Gastrocnemius medialis (tissue), 4 donors: ENCODE measurements at places on chromosomes 6 and 20. TPM values are rescaled to one million over a fixed set of nuclear protein-coding genes. Genes with fewer than 3 reads are reported as not detected.
A peak's percentile ranks its signal among the peaks of the same experiment; 100 is the strongest.

Gene POLR3F
- 8.7 TPM for total RNA-seq

Gene LY86
- not detected for total RNA-seq

Gene NKX2-4
- total RNA-seq, result not detected

Gene TDRD6
- 0.10 TPM for total RNA-seq

Gene HLA-DQA1
- total RNA-seq, result not detected

Gene OTOR
- total RNA-seq, result not detected

Gene BTBD3
- total RNA-seq, result 13.8 TPM

Gene VAPB
- total RNA-seq, result 33.1 TPM

Gene SIGLEC1
- total RNA-seq, result 2.2 TPM

Gene GRM4
- total RNA-seq, result not detected

Gene OGFR
- total RNA-seq, result 38.1 TPM

DNA sequence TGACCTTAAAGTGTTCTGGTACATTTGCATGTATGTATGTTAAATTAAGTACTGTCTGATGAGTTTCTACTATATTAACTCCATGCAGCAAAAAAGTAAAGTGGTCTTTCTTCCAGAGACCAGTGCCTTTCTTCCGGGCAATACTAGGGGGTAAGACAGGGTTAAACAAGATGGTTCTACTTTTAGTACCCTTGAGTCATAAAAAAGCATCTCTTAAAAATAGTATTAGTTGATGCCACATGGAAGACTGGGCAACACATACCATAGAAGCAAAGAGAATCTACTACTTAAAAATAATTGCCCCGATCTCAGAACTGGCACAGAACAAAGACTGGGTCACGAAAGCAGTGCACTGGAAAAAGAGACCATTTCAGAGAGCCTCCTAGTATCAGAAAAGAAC lies 66.2 kb downstream of the SESN1 start:
- DNase-seq, result no peak

GRCh38 chr6:170180671-170181337 lies 110.1 kb downstream of the DLL1 start:
- DNase-seq, result no peak

DNA sequence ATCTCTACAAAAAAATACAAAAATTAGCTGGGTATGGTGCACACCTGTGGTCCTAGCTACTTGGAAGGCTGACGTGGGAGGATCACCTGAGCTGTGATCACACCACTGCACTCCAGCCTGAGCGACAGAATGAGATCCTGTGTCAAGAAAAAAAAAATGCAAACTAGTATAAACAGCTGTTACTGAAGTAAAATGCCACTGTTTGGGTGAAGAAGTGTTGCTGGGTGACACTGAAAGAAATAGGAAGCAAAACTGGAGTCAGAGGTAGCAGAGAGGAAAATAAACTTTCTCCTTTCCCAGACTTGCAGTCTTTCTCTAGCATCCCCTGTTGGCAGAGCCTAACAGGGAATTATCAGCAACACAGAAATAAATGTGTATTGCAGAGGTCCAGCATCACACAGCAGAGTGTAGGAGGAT lies 241.2 kb upstream of the PREP start:
- DNase-seq, result no peak

DNA sequence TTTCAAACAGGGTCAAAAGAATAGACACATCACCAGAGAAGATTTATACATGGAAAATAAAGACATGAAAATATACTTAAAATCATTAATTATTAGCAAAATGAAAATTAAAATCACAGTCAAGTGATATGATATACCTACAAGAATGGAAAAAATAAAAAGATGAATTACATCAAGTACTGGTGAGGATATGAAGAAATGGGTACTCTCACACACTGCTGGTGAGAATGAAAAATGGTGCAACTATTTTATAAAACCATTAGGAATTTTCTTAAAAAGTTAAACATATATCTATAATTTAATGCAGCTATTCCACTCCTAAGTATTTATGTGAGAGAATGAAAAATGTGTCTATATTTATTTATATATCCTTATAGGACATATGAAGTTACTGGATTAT lies 136.3 kb upstream of the GRIK2 start:
- DNase-seq, result no peak

GRCh38 chr20:2771631-2772080 lies 28.8 kb downstream of the CPXM1 start:
- DNase-seq, result no peak

- no peak for DNase-seq
Measured at GRCh38 chr6:27940766-27941165, 16.3 kb upstream of the OR2B6 start.

DNA sequence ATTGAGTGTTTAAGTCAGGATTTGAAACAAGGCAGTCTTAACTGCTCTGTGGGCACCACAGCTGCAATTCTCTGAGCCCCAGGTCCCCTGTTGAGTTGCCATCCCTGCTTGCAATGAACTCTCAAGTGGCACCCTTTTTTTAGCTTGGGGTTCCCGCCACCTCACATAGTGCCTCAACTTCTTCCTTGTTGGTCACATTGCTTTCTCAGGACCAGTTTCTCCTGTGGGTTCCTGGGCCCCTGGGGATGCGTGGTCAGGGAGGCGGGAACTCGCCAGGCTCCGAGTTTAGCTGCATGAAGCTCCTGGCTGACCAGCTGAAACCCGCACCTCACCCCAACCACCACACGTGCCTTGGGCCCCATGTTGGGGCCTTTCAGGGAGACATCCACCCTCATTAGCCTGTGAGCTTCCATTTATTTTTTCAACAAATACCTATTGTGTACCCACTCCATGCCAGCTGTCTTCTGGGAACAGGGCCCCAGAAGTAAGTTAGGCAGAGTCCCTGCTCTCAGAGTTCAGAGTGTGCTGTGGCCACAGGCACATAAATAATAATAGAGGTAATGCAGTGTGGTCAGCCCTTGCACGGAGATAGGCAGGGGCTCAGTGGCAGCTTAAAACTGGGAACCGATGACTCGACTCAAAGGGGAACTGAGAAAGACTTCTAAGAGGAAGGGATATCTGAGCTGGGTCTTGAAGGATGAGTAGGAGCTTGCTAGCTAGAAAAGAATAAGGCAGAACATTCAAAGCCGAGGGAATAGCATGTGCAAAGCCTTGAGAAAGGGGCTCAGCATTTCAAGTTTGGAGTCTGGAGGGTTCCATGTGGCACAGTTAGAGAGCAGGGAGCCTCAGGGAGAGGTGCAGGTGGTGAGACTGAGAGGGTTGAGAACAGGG lies 33.9 kb upstream of the FAM83D start:
- no peak for DNase-seq

DNA sequence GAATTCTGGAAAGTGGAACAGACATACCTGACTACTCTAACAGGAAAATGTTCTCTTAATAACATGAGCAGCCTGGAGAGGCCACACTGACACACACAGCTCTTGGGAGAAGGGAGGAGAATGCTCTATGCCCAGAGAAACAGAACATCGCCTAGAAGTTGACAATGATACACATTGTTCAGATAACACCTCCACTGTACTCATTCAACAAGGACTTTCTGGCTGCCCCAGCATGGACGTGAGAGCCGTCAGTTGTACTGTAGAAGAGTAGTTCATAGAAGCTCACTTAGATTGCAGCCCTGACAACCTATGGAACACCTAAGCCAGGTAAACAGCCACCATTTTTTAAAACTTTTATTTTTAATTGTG lies 28.9 kb downstream of the BMP7 start:
- DNase-seq, result no peak

- DNase-seq, result no peak
Measured at GRCh38 chr20:49122920-49123319, 65.2 kb downstream of the STAU1 start.

- DNase-seq, result no peak
Measured at GRCh38 chr20:15240801-15241200, 903.4 kb upstream of the FLRT3 start.

- DNase-seq, result peak; percentile 20
Measured at GRCh38 chr6:140897804-140898573, 1234.7 kb upstream of the GJE1 start.

DNA sequence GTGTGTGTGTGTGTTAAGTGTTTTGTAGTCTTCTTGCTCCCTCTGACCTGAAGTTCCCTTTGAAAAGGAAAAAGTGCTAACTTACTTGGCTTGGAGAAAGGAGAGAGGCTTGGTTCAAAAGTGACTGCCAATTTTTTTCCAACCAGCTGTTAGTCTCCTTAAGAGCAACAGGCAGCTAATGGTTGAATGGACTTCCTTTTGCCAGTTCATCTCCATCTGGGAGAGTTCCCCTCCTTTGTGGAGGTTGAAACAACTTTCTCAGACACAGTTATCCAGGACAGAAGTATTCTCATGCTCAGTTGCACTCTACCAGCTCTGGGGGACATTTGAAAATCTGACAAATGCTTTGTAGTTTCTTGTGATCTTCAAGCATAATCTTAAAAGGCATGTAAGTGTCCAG lies 4.5 kb downstream of the RIPOR2 start:
- DNase-seq, result no peak

- DNase-seq, result no peak
Measured at GRCh38 chr6:35018746-35019145, 122.4 kb downstream of the TCP11 start.

DNA sequence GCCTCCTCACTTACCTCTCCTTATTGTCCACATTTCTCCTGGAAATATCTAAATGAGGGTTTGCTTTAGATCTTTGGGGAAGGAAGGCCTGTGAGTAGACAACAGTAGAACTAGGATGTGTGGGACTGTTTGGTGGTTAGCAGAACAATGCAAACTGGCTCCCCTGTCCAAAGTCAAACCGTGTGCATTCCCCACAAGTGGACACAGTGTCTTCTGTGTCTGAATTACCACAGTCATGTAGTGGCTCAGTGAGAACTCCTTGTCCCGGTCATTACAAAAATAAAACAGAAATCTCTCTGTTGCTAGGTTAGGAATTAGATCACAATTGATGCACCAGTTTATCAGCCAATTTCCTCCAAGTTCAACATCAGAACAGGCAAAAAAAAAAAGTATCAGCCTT lies 455 bp upstream of the ADGRF4 start:
- DNase-seq, result no peak

DNA sequence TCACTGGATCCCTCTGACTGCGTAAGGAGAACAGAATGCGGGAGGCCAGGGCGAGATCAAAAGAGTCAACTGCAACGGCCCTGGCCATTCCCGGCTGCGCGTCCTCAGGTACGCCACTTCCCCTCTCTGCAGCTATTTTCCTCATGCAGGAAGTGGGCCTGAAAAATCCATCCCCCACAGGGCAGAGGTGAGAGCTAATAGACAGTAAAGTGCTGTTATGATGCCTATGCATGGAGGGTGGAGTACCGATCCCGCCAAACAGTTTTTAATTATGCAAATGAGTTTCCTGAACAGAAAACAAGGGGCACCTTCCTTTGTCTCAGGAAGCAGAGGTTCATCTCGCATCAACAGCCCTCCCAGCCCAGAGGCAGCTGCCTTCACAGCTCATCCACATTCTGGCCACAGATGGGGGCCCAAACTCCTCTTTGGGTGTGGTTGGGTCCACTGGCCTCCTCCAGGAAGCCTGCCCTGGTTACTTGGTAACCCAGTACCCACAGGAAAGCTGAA lies 9.3 kb downstream of the PREX1 start:
- no peak for DNase-seq

DNA sequence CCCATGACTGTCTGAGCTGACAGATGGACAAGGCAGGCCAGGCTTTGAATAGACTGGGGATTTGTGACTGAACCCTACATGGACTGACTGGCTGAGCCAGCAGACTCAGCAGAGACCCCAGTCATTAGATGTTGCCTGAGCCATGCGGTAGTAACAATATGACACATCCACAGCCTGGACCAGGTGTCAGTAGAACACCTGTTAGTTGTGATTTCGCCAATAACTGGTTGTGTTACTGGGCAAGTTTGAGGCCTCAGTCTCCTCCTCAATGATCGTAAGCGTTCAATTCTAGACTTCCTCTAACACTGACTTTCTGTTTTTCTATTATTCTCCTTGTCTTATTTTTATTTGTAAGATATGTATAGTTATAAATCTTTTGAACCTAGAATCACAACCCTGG lies 311.9 kb upstream of the MAP3K7 start:
- no peak for DNase-seq

GRCh38 chr6:35081426-35081851 lies 59.7 kb downstream of the TCP11 start:
- no peak for DNase-seq

- DNase-seq, result no peak
Measured at GRCh38 chr6:30840084-30840934, 44.0 kb upstream of the DDR1 start.

- DNase-seq, result no peak
Measured at GRCh38 chr6:125924169-125924568, 32.4 kb upstream of the HINT3 start.

GRCh38 chr20:41693136-41693979 lies 75.2 kb upstream of the CHD6 start:
- DNase-seq, result peak; percentile 84

DNA sequence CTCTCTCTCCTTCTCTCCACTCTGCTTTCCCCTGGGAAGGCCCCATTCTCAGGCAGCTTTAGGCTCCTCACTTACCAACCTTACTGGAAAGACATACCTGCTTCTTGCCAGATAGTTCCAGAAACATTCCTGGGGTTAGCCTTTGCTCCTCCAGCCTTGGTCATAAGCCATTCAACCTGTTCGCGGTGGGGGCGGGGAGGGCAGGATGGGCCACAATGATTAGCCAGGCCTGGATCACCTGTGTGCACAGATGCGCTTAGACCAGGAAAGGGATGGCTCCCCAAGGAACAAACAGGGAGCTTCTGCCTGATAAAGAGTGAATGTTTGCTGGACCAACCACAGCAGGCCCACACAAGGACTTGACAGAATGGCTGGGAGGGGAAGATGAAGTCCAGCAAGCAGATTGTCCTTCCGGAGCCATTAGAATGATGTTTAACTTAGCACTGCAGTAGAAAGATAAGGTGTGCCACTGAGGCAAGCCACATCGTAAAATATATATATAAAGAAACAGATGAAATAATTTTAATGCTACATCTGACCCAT lies 57.7 kb upstream of the CDKAL1 start:
- DNase-seq, result no peak

DNA sequence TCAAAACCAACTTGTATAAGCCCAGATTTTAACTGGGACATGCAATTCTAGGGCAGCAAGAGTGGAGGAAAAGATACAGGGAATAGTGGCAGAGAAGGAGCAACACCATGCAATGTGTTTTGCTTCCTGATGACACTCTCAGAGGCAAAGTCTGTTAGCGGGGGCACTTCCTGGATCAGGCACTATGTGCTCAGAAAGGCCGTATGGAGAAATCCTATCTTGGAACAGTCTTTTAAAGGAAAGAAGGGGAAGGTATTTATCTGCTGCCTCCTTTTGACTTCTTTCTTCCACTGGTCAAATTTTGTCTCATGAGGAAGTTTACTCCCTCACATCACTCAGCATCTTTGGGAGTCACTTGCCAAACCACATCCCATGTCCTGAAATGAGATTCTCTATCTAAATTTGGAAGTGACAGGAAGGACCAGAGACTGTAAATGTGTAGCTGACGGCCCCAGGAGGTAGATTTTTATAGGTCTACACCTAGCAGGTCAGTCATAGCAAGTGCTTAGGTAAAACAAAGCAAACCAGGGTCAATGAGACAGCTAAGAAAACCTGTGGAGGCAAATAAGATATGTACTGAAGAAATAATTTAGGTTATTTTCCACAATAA lies 91.7 kb upstream of the ELOVL5 start:
- no peak for DNase-seq

GRCh38 chr20:50496773-50497385 lies 13.3 kb upstream of the PTPN1 start:
- no peak for DNase-seq
